ENCODE measurements at places on chromosomes 3 and 15. TPM values are rescaled to one million over a fixed set of nuclear protein-coding genes. Genes with fewer than 3 reads are reported as not detected.

The LIPC gene
- not detected for total RNA-seq

- H3K27me3 ChIP-seq, result no peaks in the 10 kb centered on the region
- no peak for DNase-seq
- H3K27ac ChIP-seq, result no peak overlapping the region
Measured at GRCh38 chr3:84759361-84759760, 199.4 kb upstream of the CADM2 start.

GRCh38 chr15:99614749-99615288 is 49.0 kb downstream of the MEF2A start:
- peaks cover 5% of the 10 kb centered on the region for H3K4me1 ChIP-seq
- DNase-seq, result no peak
- H3K27ac ChIP-seq, result no peak overlapping the region
- H3K27me3 ChIP-seq, result no peaks in the 10 kb centered on the region
- H3K4me3 ChIP-seq, result no peak overlapping the region

DNA sequence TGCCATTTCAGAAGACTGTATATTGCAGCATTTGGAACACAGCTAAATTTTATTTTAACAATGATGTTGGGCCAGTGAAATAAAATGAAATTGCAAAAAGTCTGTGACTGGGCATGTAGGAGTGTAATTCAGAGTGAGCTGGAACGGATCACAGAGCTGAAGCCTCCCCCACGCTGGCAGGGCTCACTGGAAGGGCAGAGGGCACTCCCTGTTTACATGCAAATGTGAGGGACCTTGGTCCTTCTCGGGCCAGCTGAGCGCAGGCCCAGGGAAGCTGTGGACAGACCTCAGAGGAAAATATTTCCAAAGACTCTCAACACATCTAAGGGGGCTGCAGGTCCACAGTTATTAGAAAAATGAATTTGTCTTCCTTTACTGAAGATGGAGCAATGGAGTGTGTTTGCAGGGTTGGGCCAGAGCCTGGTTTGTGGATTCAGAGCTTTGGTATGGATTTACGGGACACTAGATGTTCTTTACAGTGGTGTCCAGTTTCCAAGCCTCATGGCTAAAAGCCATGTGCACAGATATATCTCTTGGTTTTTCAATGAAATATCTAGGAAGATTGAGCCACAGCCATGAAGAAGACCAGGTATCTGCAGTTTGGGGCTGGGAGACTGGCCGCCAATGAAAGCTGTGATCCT is 32.0 kb downstream of the TRPM1 start:
- H3K36me3 ChIP-seq, result no peaks in the 10 kb centered on the region
- no peak overlapping the region for H3K27ac ChIP-seq
- H3K4me1 ChIP-seq, result peaks cover 8% of the 10 kb centered on the region
- no peak for DNase-seq
- H3K4me3 ChIP-seq, result no peak overlapping the region

The ILDR1 gene
- total RNA-seq, result not detected

The KLHDC8B gene
- 45.2 TPM for total RNA-seq

- no peak overlapping the region for H3K27ac ChIP-seq
- no peaks in the 10 kb centered on the region for H3K27me3 ChIP-seq
- H3K4me1 ChIP-seq, result peaks cover 4% of the 10 kb centered on the region
- H3K4me3 ChIP-seq, result no peak overlapping the region
- no peak for DNase-seq
Measured at GRCh38 chr3:11820531-11821041, 26.1 kb downstream of the TAMM41 start.

The ATP13A5 gene
- total RNA-seq, result not detected

DNA sequence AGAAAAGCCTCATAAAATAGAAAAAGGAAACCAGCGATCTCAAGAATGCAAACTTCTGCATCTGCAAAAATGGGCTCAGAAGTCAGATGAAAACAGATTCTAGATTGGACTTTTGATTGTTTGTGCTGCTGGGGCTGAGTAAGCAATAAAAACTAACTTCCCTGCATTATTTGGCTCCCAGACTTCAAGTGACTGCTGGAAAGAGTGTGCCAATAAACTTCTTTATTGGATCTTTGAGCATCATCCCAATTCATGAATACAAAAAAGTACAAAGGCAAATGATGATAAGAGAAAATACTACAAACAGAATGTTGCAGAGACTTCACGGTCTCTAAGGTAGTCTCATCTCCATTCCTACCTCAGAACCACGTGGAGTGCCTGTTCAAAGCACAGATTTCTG is 97.9 kb downstream of the FGF12 start:
- H3K4me1 ChIP-seq, result no peaks in the 10 kb centered on the region
- no peak overlapping the region for H3K27ac ChIP-seq
- H3K27me3 ChIP-seq, result no peaks in the 10 kb centered on the region

- no peaks in the 10 kb centered on the region for H3K27me3 ChIP-seq
- H3K36me3 ChIP-seq, result peaks cover 13% of the 10 kb centered on the region
- H3K4me3 ChIP-seq, result no peak overlapping the region
- no peak for DNase-seq
- H3K27ac ChIP-seq, result no peak overlapping the region
Measured at GRCh38 chr3:61783993-61784718, 222.8 kb downstream of the PTPRG start.

The LINGO1 gene
- 36.8 TPM for total RNA-seq

GRCh38 chr3:64552160-64552559 is 135.6 kb downstream of the ADAMTS9 start:
- peaks cover 3% of the 10 kb centered on the region for H3K36me3 ChIP-seq
- DNase-seq, result no peak
- H3K4me1 ChIP-seq, result peaks cover 11% of the 10 kb centered on the region
- no peak overlapping the region for H3K27ac ChIP-seq
- H3K27me3 ChIP-seq, result no peaks in the 10 kb centered on the region
- H3K4me3 ChIP-seq, result no peak overlapping the region

- no peaks in the 10 kb centered on the region for H3K36me3 ChIP-seq
- no peaks in the 10 kb centered on the region for H3K27me3 ChIP-seq
- no peak for DNase-seq
Measured at GRCh38 chr3:177693616-177694264, 496.5 kb upstream of the TBL1XR1 start.

The IFRD2 gene
- 69.2 TPM for total RNA-seq

- no peak for DNase-seq
- no peaks in the 10 kb centered on the region for H3K4me1 ChIP-seq
- H3K27ac ChIP-seq, result no peak overlapping the region
- no peaks in the 10 kb centered on the region for H3K27me3 ChIP-seq
Measured at GRCh38 chr3:58422756-58423325, 10.8 kb downstream of the PDHB start.

- no peak for DNase-seq
- H3K4me1 ChIP-seq, result no peaks in the 10 kb centered on the region
- H3K36me3 ChIP-seq, result peaks cover 2% of the 10 kb centered on the region
- no peak overlapping the region for H3K27ac ChIP-seq
Measured at GRCh38 chr3:196894557-196895295, 27.0 kb downstream of the SENP5 start.

DNA sequence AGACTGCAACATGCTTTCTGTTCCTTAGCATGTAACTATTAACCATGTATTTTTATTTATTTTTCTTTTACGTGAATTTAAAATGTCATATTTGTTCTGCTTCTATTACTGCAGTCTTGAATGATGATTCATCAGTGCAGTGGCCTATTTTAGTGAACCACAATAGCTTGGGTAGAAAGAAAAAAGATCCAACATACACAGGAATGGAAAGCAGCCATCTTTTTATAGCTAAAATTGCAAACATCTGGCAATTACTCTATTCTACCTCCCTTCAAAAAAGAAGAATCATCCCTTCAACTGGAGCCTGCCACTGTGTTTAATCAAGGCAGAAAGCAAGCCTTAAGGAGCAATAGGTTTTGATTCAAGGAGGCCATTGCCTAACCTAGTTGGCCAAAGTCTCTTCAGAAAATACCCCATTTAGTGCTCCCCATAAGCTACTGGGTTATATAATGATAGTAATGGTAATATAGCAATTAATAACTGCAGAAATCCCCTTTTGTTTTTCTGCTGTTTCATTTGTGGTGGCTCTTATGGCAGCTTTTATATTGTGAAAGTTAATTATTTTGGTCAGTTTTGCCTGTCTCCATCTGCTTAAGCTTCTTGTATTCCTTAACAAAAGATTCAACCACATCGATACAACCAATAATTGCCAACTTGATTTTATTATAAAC is 267.3 kb downstream of the LPP start:
- peaks cover 39% of the 10 kb centered on the region for H3K36me3 ChIP-seq
- no peaks in the 10 kb centered on the region for H3K4me1 ChIP-seq
- H3K27me3 ChIP-seq, result no peaks in the 10 kb centered on the region
- H3K27ac ChIP-seq, result no peak overlapping the region
- H3K4me3 ChIP-seq, result no peak overlapping the region

DNA sequence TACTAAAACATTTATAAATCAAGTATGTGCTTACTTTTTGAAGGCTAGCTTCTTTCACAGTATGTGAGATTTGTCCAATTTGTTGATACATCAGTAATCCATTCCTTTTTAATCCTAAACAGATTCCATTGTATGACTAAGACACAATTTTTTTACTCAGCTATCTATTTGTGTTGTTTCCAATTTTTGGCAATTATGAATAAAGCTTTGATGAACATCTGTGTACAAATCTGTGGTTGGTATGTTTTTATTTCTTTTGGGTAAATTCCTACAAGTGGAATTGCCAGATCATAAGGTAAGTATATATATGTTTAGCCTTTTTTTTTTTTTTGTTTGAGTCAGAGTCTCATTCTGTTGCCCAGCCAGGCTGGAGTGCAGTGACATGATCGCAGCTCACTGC is 56.2 kb upstream of the VEPH1 start:
- H3K4me1 ChIP-seq, result no peaks in the 10 kb centered on the region
- H3K4me3 ChIP-seq, result no peak overlapping the region
- H3K27ac ChIP-seq, result no peak overlapping the region
- H3K36me3 ChIP-seq, result peaks cover 8% of the 10 kb centered on the region

DNA sequence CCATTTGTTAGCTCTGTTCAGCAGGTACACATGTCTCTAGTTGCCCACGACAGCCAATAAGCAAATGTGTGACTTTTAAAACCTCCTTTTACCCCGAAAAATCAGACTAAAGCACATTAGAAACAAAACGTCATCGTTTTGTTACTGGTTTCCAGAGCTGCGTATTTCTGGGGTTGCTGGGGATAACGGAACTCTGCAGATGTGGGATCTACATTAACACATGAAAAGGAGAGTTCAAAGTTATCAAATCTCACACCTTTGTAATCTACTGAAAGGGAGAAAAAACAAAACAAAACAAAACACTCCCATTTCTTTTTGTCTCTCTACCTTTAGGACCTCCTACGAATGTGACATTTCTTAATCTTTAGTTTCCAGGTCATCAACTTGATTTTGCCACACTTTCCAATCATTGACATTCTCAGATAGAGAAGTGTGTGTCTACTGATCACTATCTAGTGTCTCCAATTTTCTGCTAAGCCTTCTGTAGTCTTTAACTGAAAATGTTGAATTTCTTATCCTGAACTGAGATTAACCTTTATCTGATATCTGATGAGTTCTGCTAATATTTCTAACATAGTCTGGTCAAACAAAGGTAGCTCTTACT is 93.0 kb upstream of the TSPAN3 start:
- no peaks in the 10 kb centered on the region for H3K27me3 ChIP-seq
- no peak overlapping the region for H3K4me3 ChIP-seq
- no peak for DNase-seq
- peaks cover 10% of the 10 kb centered on the region for H3K4me1 ChIP-seq
- no peaks in the 10 kb centered on the region for H3K36me3 ChIP-seq

The DPPA2 gene
- total RNA-seq, result 1.1 TPM

The ISLR2 gene
- total RNA-seq, result 10.9 TPM

The RTP1 gene
- total RNA-seq, result not detected

The GOLGA8G gene
- total RNA-seq, result not detected

The PPARG gene
- not detected for total RNA-seq

The MAP3K13 gene
- total RNA-seq, result 20.7 TPM

DNA sequence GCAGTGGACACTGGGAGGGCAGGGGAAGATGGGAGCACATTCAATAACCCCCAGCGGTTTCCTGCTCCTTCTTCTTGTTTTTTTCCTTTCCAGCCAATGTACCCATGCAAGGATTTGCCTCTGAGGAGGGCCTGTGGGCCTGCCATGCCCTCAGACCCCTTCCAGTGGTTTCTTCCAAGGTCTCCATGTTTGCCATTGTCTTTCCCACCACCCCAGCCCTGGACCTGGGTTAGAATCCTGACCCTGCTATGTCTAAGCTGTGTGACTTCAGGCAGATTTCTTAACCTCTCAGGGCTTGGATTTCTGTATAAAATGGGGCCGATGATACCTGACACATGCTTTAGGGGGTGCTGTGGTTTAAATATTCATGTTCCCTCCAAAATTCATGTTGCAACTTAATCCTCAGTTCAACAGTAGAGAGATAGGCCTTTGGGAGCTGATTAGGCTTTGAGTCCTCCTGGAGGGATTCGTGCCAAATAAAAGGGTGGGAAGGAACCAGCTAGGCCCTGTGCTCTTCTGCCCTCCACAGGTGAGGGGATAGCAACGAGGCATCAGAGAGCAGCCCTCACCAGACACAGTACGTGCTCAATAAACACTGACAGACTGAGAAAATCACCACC is 46.3 kb upstream of the FLNB start:
- no peak for DNase-seq
- H3K27ac ChIP-seq, result no peak overlapping the region
- H3K4me1 ChIP-seq, result peaks cover 4% of the 10 kb centered on the region
- H3K36me3 ChIP-seq, result no peaks in the 10 kb centered on the region
- no peak overlapping the region for H3K4me3 ChIP-seq

The TUSC2 gene
- 35.0 TPM for total RNA-seq

The FAM107A gene
- total RNA-seq, result 1.6 TPM

The GUCA1C gene
- total RNA-seq, result not detected

GRCh38 chr3:112806903-112807302 is 39.8 kb downstream of the CD200R1L start:
- no peak overlapping the region for H3K4me3 ChIP-seq
- DNase-seq, result no peak
- H3K27me3 ChIP-seq, result no peaks in the 10 kb centered on the region
- no peak overlapping the region for H3K27ac ChIP-seq
- no peaks in the 10 kb centered on the region for H3K36me3 ChIP-seq

The GRM2 gene
- total RNA-seq, result 6.6 TPM

GRCh38 chr3:88810455-88810854 is 297.0 kb upstream of the EPHA3 start:
- no peaks in the 10 kb centered on the region for H3K36me3 ChIP-seq
- no peak overlapping the region for H3K4me3 ChIP-seq
- H3K4me1 ChIP-seq, result no peaks in the 10 kb centered on the region
- DNase-seq, result no peak
- no peaks in the 10 kb centered on the region for H3K27me3 ChIP-seq

DNA sequence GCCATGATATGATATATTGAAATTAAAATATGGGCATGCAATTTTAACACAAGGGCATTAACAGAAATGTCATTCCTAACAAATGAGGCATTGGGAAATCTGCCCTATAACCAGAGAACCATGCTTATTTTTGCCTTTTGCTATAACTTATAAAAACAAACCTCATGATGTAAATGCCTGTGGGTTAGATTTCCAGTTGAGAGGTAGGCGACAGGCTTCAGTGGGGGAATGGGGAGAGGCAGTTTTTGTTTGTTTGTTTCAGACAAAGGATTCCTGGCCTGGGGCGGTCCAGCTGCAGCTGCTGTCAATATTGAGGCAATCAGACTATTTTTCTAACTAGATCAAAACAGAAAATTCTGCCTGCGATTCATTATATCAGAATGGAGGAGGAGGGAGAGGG is 490.4 kb upstream of the CFAP20DC start:
- H3K36me3 ChIP-seq, result no peaks in the 10 kb centered on the region
- H3K27ac ChIP-seq, result peak overlapping the region; percentile 81
- H3K4me1 ChIP-seq, result peaks cover 51% of the 10 kb centered on the region
- H3K4me3 ChIP-seq, result no peak overlapping the region

GRCh38 chr15:73891328-73892315 is 18.3 kb downstream of the TBC1D21 start:
- no peak for DNase-seq
- no peaks in the 10 kb centered on the region for H3K4me1 ChIP-seq
- peaks cover 30% of the 10 kb centered on the region for H3K27me3 ChIP-seq
- H3K27ac ChIP-seq, result no peak overlapping the region
- H3K4me3 ChIP-seq, result no peak overlapping the region

All from neural crest cell (in vitro differentiated cells).